Muscle of arm (tissue), 14 donors: ENCODE measurements at places on chromosomes 16 and 17. TPM values are rescaled to one million over a fixed set of nuclear protein-coding genes. Genes with fewer than 3 reads are reported as not detected.

TMEM98 gene
- 44.1 TPM for polyA plus RNA-seq

GPR142 gene
- not detected for polyA plus RNA-seq

KRT40 gene
- 3.1 TPM for polyA plus RNA-seq

HBA1 gene
- polyA plus RNA-seq, result 13,335 TPM

HSF4 gene
- 5.0 TPM for polyA plus RNA-seq

RNF157 gene
- polyA plus RNA-seq, result 13.3 TPM

SLC9A5 gene
- 1.4 TPM for polyA plus RNA-seq

NPLOC4 gene
- polyA plus RNA-seq, result not detected

SLC2A4 gene
- 29.3 TPM for polyA plus RNA-seq
